ENCODE measurements at places on chromosomes 1 and 21.
A peak's percentile ranks its signal among the peaks of the same experiment; 100 is the strongest.

GRCh38 chr1:101154547-101154946 is 82.3 kb upstream of the S1PR1 start:
- no peak for DNase-seq

DNA sequence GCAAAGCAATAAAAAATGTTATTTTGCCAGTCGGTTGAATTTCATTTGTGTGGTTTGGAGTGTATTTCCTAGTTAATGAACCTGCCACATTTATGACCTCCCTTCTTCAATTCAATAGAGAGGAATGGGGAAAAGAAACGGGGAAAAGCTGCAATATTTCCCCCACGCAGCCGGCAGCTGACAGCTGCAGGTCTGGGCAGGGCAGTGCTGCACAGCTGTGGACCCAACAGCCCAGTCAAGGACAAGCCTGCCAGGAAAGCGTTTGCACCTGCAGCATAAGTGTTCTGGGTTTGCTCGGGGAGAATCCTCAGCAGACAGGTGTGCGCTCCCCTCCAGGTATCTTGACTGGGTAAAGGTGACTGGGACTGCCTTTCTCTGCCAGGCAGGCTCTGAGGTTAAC is 53.4 kb downstream of the FBXO2 start:
- no peak for DNase-seq

DNA sequence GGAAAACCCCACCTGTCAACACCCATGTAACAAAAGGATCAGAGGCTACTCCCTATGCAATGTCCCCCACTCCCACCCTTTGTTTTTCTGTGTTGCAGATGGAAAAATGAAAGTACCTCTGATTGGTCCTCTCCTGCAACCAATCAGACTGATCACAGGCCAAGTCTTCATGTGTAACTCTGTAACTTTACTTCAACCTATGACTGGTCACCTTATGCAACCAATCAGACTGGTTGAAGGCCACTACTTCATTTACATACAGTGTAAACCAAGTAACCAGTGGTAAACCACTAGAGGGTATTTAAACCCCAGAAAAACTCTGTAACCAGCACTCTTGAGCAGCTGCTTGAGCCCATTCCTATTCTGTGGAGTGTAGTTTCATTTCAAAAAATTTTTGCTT is 266.3 kb upstream of the OLFM3 start:
- no peak for DNase-seq

DNA sequence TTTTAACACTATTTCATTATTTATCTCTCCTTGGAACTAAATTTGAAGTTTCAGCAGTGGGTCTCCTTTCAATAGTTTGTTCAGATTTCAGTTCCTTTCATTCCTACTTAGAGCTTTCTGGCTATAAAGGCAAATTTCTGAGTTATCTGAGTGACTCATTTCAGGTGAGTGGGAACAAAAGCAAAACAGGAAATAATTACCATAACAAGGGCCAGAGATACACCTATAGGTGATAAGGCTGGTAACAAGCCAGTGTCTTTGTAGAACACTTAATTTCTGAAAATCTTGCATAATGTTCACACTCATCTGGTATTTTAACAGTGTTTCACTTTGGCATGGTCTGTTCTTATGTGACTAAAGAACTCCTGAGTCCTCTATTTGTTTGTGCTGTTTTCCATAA is 64.5 kb upstream of the PRRC2C start:
- no peak for DNase-seq

- DNase-seq: no peak
Observed at GRCh38 chr1:195054217-195054687, 1554.0 kb downstream of the KCNT2 start.

- no peak for DNase-seq
Observed at GRCh38 chr1:99348397-99349132, 84.3 kb downstream of the PLPPR4 start.

- DNase-seq: no peak
Observed at GRCh38 chr1:2543543-2544092, 12.6 kb upstream of the TNFRSF14 start.

DNA sequence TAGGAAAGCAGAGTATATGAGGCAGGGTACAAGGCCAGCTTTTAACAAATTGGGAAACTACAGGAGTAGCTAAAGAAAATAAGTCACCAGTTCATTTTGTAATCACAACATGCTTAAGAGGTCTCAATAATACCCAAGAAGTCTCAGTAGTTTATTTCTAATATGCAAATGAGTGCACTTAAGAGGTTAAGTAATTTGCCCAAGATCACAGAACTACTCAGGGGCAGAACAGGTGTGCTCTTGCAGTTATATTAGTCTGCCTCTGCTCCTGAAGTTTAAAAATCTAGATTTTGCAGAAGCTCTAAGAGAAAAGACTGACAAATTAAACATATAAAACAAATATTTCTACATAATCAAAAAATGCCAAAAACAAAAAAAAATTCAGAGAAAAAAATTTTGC is 6.9 kb downstream of the EPS15 start:
- DNase-seq: no peak

- DNase-seq: no peak
Observed at GRCh38 chr1:20487236-20487590, 1.2 kb upstream of the CAMK2N1 start.

GRCh38 chr1:111660204-111661150 is 40.9 kb downstream of the RAP1A start:
- DNase-seq: no peak

GRCh38 chr1:223008808-223009207 is 134.2 kb downstream of the TLR5 start:
- DNase-seq: no peak

DNA sequence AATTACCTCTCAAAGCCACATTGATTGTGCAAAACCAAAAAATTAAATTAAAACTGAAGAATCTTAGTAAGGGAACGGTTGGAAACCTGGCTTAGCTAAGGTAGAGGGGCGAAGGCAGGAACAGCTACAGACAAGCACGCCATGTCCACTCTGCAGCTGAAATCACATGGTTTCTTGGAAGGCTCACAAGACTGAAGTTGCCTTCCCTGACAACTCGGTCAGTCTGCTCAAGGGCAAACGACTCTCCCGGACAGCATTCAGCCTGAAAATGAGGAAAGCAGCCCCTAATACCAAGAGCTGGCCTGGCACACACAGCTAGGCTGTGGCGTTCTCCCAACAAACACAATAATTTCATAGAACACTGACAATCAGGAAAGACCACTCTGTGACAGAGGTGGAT is 22.7 kb upstream of the BECN2 start:
- DNase-seq: no peak

DNA sequence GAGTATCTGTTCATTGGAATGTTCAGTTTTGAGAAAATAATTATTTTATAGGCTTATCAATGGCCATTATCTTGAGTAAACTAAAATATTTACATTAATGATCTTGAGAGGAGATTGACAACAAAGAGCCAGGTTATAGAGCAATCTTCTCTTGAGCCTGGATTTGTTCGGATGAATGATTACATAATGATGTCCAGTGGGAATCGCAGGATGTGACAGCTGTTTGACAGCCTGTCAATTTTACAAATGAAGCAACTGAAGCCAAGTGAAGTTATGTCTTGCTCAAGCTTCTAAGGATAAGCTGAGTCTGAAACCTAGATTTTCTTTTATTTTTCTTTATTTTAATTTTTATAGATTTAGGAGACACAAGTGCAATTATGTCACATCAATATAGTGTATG is 52.1 kb upstream of the BACH1 start:
- DNase-seq: no peak

GRCh38 chr1:183932412-183932811 is 105.1 kb downstream of the COLGALT2 start:
- DNase-seq: no peak

GRCh38 chr21:41361053-41361785 is 608 bp upstream of the MX2 start:
- peak; percentile 87 for DNase-seq

DNA sequence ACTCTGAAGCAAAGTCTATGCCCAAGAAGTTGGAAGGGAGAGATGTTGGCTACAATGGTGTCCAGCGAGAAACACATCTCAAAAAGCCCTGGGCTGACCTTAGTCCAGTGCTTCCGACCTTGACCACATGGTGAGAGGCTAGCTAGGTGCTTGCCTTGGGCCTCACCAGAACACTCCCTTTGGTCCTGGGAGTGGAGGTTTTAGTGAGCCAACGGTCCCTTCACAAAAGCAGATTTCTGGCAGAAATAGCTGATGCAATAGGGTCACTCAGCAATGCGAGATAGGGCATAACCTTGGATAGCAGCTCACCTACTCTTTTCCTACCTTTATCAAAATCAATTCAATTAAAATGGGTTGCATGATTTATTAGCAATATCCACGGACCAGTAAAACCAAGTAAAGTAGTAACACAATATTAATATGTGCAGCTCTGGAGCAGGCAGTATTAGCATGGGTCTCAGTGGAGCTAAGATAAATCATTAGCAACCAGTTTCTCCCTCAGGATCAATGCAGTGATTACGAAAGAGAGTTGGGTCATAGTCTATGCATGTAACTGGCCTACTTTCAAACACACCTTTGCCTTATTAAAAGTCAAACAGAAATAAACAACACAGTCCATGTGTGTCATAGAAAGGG is 1.9 kb downstream of the SLC30A10 start:
- no peak for DNase-seq

DNA sequence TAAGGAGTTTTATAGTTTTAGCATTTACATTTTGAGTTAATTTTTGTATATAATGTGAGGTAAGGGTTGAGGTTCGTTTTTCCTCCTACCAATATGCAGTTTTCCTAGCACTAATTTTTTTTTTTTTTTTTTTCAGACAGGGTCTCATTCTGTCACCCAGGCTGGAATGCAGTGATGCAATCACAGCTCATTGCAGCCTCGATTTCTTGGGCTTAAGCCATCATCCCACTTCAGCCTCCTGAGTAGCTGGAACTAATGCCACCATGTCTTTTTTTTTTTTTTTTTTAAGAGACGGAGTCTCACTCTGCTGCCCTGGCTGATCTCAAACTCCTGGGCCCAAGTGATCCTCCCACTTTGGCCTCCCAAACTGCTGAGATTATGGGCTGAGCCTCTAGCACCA is 2.5 kb upstream of the UBASH3A start:
- no peak for DNase-seq

GRCh38 chr1:85445906-85446305 is 19.1 kb downstream of the DDAH1 start:
- DNase-seq: no peak

DNA sequence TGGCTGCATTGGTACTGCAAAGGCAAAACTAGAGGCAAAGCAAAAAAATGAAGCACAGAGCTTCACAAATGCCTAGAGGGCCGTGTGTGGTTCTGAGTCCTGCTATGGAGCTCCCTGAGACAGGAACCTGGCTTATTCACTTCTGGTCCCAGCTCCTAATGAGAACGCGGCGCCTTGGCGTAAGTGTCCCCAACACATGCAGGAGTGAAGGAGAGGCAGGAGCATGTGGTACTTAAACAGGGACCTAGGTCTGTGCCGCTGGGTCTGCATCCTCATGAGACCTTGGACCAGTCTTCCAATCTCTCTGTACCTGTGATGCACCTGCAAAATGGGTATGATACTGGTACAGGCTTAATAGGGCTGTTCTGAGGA is 14.4 kb upstream of the SLC2A7 start:
- DNase-seq: no peak

GRCh38 chr1:212955961-212956620 is 5.8 kb downstream of the VASH2 start:
- DNase-seq: no peak

GRCh38 chr1:106698660-106699059 is 357.8 kb upstream of the PRMT6 start:
- DNase-seq: no peak

DNA sequence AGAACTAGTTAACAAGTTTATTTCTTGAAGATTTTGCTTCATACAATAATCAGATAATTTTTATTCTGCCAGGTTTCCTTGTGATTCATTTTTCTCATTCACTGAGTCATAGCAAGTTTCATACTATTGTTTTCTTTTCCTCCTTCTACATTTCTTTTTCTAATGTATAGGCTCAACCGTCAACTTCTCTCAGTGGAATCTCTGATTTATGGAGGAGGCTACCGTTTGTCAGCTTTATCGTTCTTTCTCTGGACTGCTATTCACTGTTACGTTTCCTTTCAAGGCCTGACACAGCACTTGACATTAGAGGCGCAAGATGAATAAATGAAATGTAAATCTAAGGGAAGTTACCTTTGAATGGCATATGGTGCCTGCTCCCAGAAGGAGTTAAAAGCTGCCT is 284.3 kb upstream of the NR5A2 start:
- no peak for DNase-seq

DNA sequence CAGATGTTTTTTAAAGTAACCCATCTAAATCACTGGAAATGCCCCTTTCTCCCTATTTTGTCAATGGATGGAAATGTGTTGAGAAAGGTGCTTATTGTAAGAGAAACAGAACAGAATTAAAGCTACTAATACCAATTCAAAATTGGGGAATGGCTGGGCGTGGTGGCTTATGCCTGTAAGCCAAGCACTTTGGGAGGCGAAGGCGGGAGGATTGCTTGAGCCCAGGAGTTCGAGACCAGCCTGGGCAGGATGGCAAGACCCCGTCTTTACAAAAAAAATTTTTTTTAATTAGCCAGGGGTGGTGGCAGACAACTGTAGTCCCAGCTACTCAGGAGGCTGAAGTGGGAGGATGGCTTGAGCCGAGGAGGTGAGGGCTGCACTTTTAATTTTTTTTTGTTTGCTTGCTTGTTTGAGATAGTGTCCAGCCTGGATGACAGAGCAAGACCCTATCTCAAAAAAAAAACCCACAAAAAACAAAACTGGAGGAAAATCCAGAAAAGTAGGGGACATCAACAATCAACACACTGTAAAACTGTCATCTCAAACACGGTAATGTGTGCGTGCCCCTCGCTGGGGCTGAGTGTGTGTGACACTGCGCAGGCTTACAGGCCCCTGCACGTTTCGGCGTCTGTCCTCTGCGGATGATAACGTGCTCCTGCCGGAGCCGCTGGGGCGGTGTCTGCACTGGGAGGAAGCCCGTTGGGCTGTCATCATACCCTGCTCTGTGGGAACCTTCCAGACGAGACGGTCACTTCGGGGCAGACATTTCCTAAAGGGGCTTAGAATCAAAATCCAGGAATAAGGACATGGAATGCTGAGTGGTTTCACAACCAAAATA is 11.6 kb upstream of the POFUT2 start:
- no peak for DNase-seq

- DNase-seq: no peak
Observed at GRCh38 chr1:154479764-154480421, 22.1 kb upstream of the TDRD10 start.

DNA sequence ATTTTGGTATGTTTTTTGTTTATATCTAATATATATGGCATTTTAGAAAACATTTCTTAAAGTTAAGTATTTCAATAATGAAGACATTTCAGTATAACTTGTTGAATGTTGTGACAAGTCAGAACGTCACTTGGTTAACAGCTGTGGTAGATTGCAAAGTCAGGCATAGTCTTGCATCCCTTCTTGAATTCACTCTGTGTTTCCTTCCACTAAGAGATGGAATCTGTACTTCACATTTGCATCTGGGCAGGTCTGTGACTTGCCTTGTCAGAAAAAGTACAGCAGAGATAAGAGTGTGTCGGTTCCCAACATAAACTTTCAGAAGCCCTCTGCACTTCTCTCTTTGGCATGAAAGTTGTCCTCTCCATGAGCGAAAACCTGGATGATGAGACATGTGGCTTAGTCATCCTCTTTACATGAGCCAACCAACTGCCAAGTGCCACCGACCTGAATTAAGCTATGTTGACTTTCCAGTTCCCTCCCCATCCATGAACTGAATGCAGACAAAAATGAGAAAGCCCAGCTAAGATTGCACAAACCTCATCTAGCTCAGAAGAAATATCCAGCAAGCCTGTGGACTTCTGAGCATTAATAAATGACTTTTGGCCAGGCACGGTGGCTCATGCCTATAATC is 1730.2 kb downstream of the MRPL39 start:
- no peak for DNase-seq
